T-helper 17 cell (primary cell): ENCODE measurements at places on chromosomes 7 and 10. TPM values are rescaled to one million over a fixed set of nuclear protein-coding genes. Genes with fewer than 3 reads are reported as not detected.

Gene PLAC9
- total RNA-seq: not detected

DNA sequence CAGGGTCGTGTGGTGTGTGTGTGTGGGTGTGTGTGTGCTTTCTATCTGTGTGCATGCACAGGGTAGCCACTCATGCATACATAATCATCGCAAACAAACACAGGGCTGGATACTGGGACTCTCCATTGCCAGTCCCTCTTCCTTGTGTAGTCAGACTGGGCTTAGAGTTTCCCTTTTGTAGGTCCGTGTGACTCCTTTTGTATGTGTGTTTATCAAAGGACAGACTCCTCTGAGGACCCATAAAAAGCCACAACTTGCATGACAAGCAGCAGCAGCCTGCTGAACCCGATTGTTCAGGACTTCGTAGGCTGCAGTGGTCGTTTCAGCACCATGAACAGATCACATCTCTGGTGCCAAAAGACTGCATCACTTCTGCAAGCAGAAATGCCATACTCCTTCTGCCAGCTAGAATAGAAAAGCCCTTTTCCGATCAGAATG lies 895 bp downstream of the VSTM2A start:
- no peak for DNase-seq

DNA sequence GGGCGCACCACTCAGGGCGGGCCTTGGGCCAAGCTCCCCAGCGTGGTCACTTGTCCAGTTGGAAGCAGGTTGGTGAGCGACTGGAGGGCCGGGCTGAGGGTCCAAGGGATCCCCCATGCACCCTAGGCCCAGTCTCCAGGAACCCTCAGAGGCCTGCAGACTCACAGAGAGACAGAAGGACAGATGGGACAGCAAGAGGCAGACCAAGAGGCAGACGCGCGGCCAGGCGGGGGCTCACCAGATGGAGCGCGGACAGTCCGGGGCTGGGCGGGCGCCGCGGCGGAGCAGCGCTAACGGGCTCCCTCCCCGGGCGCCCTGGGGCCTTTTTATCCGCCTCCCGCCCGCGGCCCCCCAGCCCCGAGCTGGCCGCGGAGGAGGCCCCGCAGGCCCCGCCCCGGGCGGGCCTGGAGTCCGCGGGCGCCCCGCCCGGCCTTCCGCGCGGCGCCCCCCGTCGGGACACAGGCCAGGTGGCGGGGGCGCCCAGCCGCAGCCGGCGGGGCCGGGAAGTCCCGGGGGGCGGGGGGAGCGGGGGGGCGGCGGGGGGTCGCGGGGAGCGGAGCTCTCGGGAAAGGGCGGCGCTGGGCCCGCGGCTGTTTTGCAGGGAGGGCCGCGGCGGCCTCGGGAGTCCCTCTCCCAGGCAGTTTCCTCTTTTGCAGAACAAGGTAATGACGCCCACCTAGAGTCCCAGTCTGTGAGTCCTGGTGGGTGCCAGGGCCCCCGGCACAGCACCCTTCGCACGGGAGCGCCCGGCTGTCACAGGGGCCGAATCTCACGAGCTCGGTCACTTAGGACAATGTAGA lies at the start of gene LOXL4:
TSS of gene LOXL4 (minus strand) at position 301 of the 800 bp plus-strand sequence. CDS start 5,175 bp downstream, outside the sequence.
- no peak for DNase-seq

- DNase-seq: no peak
Observed at GRCh38 chr7:132856416-132856815, 225.5 kb downstream of the CHCHD3 start.

- DNase-seq: no peak
Observed at GRCh38 chr7:45990276-45990675, 69.2 kb upstream of the IGFBP3 start.

DNA sequence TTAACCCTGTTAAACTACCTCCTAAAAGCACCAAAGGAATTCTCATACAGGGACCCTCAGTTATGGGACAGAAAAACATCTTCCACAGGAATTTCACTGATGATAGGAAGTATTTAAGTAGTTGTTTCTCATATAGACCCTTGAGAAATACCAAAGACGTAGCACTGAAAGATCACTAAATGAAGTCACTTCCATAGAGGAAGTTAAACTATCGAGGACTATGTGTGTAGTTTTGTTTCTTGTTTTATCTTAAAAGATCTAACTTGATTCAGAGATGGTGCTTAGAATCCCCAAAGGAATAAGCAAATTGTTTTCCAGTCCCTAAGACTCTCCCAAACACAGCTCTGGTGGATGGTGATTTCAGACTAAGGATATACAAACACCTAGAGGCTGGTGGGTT lies 94.8 kb upstream of the AFAP1L2 start:
- no peak for DNase-seq

GRCh38 chr7:156220078-156220605 lies 407.9 kb upstream of the SHH start:
- no peak for DNase-seq

Gene FAM24B
- total RNA-seq: 10.7 TPM

Gene ADAMTS14
- not detected for total RNA-seq
